ENCODE measurements at places on chromosomes 7 and 10. TPM values are rescaled to one million over a fixed set of nuclear protein-coding genes. Genes with fewer than 3 reads are reported as not detected.

The PTPN20 gene
- 4.5 TPM for total RNA-seq

The C7orf33 gene
- not detected for total RNA-seq

The SEMA3D gene
- 0.05 TPM for total RNA-seq

The CYP3A4 gene
- not detected for total RNA-seq
